ENCODE measurements at places on chromosomes 11 and 22. TPM values are rescaled to one million over a fixed set of nuclear protein-coding genes. Genes with fewer than 3 reads are reported as not detected.

GRCh38 chr11:13972944-13973343 is 10.4 kb downstream of the SPON1 start:
- H3K4me3 ChIP-seq: no peak overlapping the region
- peak overlapping the region; percentile 60 for H3K27ac ChIP-seq
- H3K36me3 ChIP-seq: no peaks in the 10 kb centered on the region
- DNase-seq: no peak
- H3K4me1 ChIP-seq: no peaks in the 10 kb centered on the region
- H3K27me3 ChIP-seq: no peaks in the 10 kb centered on the region

- no peaks in the 10 kb centered on the region for H3K27me3 ChIP-seq
- peak overlapping the region; percentile 89 for H3K27ac ChIP-seq
- H3K36me3 ChIP-seq: no peaks in the 10 kb centered on the region
- H3K4me1 ChIP-seq: peaks cover 7% of the 10 kb centered on the region
- DNase-seq: no peak
These were observed 1.4 kb downstream of the NUDT22 start for GRCh38 chr11:64227405-64227956.

Gene IL18
- 9.0 TPM for total RNA-seq

GRCh38 chr22:25062386-25063085 is 110.0 kb downstream of the KIAA1671 start:
- no peak for DNase-seq
- H3K4me1 ChIP-seq: peaks cover 2% of the 10 kb centered on the region
- peak overlapping the region; percentile 50 for H3K27ac ChIP-seq
- H3K27me3 ChIP-seq: no peaks in the 10 kb centered on the region
- no peaks in the 10 kb centered on the region for H3K36me3 ChIP-seq

Gene GSTT2
- total RNA-seq: not detected

Gene OR51I1
- total RNA-seq: not detected

GRCh38 chr11:6298605-6299004 is 21.7 kb downstream of the CAVIN3 start:
- H3K36me3 ChIP-seq: no peaks in the 10 kb centered on the region
- no peaks in the 10 kb centered on the region for H3K27me3 ChIP-seq
- no peak overlapping the region for H3K4me3 ChIP-seq
- DNase-seq: no peak

Gene SSTR3
- total RNA-seq: not detected

DNA sequence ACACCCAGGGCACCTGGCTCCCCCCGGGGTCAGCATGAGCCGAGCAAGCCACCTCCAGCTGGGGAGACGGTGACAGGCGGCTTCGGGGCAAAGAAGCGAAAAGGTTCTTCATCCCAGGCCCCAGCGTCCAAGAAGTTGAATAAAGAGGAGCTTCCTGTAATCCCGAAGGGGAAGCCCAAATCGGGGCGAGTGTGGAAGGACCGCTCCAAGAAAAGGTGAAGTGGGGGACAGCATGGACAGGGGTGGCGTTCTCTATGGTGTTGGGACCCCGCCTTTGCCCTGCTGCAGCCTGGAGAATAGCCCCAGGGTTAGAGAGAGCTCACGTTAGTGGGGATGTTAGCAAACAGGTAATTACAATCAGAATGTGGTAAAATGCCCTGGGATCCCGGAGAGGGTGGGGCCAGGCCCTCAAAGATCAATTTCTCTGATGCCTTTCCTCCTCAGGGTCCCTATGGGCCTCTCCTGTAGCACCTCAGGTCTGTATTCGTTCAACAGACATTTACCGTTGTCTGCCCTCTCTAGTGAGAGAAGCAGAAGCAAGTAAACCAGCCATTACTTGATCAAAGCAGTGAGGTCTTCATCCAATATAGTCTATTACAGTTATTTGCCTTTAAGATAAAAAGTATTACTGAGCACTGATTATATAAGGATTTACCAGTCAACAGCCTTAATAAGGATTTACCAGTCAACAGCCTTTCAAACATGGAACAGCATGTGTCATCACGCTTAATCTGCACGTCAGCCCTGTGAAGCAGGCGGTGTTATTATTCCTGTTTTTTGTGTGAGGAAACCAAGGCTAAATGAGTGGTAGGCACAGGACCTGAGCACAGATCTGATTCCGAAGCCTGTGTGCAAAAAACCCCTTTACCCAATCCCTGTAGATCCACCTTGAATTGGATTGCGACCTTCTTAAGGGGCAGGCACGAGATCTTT is 1.0 kb downstream of the CCDC86 start:
- peak overlapping the region; percentile 94 for H3K4me3 ChIP-seq
- peaks cover 4% of the 10 kb centered on the region for H3K36me3 ChIP-seq
- no peak for DNase-seq
- peaks cover 24% of the 10 kb centered on the region for H3K4me1 ChIP-seq

Gene DEPDC5
- total RNA-seq: 5.2 TPM

DNA sequence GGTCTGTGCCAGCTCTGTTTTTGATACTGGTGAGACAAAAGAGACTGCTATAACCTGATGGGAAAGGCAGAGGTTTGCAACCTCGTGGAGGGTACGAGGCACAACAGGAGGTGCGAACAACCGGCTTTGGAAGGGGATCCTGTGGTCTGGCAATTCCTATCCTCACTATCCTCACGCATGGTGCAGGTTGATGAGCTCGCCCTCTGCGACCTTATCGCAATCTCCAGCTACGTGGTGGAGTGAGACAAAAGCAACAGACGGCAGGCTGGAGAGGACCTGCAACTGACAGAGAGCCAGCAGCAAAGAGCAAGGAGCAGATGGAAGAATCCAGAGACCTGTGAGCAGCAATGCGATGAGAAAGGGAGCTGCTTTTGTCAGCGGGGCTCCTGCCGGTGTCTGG is 47.3 kb upstream of the TSKU start:
- H3K4me1 ChIP-seq: no peaks in the 10 kb centered on the region
- H3K4me3 ChIP-seq: no peak overlapping the region
- no peak for DNase-seq
- H3K27ac ChIP-seq: no peak overlapping the region
- H3K27me3 ChIP-seq: no peaks in the 10 kb centered on the region

Gene CHRM4
- total RNA-seq: not detected

- no peak overlapping the region for H3K4me3 ChIP-seq
- no peak for DNase-seq
- peak overlapping the region; percentile 31 for H3K27ac ChIP-seq
- H3K36me3 ChIP-seq: no peaks in the 10 kb centered on the region
- H3K4me1 ChIP-seq: peaks cover 8% of the 10 kb centered on the region
- H3K27me3 ChIP-seq: no peaks in the 10 kb centered on the region
These were observed 67.6 kb upstream of the MTMR2 start for GRCh38 chr11:95991545-95991944.

DNA sequence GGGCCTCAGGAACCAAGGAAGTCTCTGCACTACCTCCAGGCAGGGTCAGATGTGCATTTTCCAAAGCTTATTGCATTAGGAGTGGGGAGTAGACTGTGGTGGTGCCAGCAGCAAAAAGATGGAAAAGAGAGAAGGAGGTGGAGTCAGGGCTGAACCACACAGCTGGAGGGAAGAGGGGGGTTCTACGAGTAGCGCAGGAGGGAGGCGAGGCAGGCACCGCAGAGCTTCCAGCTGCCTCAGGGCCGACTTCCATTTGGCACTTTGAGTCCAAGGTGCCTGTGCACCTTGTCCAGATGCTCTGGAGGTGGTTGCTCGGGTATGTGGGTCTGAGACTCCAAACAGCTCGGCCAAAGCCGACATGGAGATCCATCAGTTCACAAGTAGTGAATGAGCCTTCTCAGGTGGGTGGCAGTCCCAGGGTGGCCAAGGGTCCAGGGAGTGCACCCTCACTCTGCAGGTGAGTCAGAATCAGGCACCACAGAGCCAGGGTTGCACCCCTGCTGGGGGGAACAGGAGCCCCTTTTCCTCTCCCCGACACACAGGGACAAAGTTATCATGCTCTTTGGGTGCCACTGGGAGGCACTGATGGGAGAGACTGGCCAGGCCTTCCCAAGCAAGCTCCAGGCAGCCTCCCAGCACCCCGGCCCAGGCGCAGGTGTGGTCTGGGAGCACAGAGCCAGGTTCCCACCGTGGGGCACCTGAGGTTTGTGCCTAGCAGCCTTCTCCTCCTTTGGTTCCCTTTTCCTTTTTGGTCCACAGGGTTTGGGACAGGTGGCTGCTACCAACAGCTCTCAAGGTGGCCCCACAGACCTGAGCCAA is 30.2 kb downstream of the GGT5 start:
- H3K27me3 ChIP-seq: no peaks in the 10 kb centered on the region
- no peaks in the 10 kb centered on the region for H3K36me3 ChIP-seq
- no peak for DNase-seq
- H3K4me1 ChIP-seq: no peaks in the 10 kb centered on the region
- H3K4me3 ChIP-seq: no peak overlapping the region

- H3K27ac ChIP-seq: no peak overlapping the region
- no peaks in the 10 kb centered on the region for H3K27me3 ChIP-seq
- no peaks in the 10 kb centered on the region for H3K36me3 ChIP-seq
- H3K4me3 ChIP-seq: no peak overlapping the region
- DNase-seq: no peak
These were observed 17.8 kb upstream of the OR8B8 start for GRCh38 chr11:124463324-124463723.

DNA sequence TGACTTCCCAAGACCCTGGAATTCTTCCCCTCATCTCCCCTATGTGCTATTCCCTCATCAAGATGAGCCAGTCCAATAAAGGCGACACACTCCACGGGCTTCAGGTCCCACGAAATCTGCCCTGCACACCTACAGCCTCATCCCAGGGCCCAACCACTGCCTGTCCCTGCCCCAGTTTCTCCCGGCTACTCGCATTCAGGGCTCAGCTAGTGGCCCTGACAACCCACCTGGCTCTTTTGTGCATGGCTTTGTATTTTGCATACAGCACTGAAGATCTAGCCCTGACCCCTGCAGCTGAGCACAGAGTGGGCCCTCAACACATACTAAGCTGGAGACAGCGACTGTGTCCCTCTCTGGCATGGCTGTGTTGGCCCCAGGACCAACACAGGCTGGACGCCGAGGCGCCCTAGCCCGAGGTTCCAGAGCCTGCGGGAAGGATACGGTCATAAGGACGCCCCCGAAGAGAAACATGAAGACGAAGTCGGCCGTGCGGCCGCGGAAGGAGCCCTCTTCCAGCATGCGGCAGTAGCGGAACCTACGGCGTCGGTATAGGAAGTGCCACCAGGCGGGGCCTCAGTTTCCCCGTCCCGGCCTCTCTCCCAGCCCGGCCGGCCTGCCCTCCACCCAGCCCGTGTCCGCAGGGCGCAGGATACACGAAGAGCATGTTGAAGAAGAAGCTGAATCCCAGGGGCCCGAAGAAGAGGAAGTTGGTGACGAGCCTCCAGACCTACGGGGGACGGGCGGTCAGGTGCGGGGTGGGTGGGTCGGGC is 710 bp downstream of the DERL3 start:
- H3K27me3 ChIP-seq: no peaks in the 10 kb centered on the region
- H3K36me3 ChIP-seq: peaks cover 13% of the 10 kb centered on the region
- DNase-seq: no peak
- peak overlapping the region; percentile 28 for H3K27ac ChIP-seq

DNA sequence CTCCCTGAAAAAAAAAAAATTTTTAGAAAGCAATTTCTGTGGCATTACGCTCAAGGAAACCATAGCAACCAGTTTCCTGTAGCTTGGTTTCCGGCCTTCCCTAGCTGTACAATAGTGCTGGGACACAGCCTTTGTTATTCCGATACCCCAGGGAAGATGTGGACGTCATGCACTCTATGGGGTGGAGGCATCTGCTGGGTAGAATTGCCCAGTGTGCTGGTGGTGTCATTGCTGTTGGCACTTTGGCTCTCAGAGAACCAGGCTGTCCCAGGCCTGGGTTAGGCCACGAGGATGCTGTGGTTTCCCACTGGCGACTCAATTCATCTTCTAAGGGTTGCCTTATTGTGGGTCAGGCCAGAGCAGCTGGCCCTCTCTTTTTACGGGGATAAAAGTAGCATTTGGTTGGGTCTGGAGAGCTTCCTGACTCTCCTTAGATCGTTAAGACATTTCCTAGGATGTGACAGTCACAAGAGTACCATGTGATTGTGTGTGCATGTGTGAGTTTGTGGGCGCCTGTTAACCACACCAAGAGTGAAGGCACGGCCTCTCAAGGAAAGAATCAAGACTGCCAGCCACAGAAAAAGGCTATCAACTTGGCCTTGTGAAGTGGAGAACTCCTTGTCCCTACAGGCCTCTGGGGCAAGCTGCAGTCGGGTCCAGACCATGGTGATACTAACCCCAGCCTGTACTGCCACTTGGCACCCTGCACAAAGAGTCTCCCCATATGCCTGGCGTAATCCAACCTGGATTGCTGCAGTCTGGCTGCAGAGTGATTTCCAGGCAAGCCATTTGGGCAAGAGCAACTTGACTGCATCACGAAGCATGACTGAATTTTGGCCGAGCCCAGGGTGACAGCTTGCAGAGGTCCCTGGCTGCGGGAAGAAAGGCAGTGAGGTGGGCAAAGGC is 35.9 kb upstream of the NAV2 start:
- H3K27ac ChIP-seq: peak overlapping the region; percentile 89
- no peak overlapping the region for H3K4me3 ChIP-seq
- H3K36me3 ChIP-seq: no peaks in the 10 kb centered on the region

DNA sequence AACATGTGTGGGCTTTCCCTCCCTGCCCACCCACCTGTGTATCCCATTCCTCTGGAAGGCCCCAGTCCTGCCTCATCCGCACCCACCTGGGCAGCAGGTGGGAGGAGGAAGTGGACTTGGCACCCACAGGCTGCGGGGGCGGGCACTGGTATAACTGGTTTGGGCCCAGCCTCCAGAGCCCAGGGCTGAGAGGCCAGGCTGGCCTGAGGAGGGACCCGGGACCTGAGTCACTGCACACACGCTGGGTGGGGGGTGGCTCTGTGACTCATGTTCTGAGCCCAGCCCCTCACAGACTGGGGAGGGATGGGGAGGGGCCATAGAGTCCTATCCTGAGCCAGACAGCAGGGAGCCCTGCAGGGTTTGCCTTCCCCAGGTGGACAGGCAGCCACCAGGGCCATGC is 16.7 kb downstream of the PHLDA2 start:
- H3K27me3 ChIP-seq: no peaks in the 10 kb centered on the region
- H3K36me3 ChIP-seq: no peaks in the 10 kb centered on the region
- peak; percentile 71 for DNase-seq
- H3K27ac ChIP-seq: no peak overlapping the region

Gene OR51B5
- total RNA-seq: not detected

Gene OR8D1
- total RNA-seq: not detected

DNA sequence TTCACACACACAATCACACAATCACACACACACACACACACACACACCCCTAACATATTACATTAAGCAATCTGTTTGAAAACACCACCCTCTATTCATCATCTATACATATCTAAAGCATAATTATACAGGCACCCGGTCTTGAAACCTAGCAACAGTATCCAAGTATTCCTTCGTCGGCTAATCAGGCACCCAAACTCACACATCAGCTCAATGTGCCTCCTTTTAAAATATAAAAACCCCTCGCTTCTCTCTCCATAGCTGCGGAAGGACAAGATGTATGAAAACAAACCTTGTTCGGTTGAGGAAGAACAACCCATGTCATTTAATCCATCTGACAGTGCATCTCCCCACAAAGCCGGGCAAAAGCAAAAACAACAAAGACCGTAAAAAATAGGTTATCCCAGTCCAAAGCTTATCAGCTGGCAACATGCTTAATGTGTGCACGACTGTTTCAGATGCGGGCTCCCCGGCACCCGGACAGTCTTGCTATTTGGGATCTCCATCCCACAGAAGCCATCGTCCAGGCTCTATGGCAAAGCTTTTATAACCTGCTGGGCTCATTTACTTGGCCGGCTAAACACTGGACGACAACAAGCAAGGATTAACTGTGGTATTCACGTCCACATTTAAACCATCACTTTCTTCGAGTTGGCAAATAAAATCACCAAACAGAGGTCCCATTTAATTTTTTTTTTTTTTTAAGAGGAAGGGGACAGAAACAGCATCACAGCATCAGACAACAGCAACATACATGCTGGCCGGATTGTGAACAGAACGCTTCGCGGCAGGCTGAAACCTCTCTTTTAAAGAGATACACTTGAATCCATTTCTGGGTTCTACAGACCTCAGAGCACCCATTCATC is 365.5 kb downstream of the SHANK2 start:
- H3K4me1 ChIP-seq: no peaks in the 10 kb centered on the region
- H3K27ac ChIP-seq: no peak overlapping the region
- H3K4me3 ChIP-seq: no peak overlapping the region
- no peaks in the 10 kb centered on the region for H3K27me3 ChIP-seq
